ENCODE measurements at places on chromosomes 5 and 9. TPM values are rescaled to one million over a fixed set of nuclear protein-coding genes. Genes with fewer than 3 reads are reported as not detected.

GRCh38 chr5:68074633-68075032, 140.9 kb upstream of the PIK3R1 start:
- DNase-seq: no peak

- DNase-seq: no peak
Observed at GRCh38 chr9:129109952-129110739, 447 bp downstream of the CRAT start.

DNA sequence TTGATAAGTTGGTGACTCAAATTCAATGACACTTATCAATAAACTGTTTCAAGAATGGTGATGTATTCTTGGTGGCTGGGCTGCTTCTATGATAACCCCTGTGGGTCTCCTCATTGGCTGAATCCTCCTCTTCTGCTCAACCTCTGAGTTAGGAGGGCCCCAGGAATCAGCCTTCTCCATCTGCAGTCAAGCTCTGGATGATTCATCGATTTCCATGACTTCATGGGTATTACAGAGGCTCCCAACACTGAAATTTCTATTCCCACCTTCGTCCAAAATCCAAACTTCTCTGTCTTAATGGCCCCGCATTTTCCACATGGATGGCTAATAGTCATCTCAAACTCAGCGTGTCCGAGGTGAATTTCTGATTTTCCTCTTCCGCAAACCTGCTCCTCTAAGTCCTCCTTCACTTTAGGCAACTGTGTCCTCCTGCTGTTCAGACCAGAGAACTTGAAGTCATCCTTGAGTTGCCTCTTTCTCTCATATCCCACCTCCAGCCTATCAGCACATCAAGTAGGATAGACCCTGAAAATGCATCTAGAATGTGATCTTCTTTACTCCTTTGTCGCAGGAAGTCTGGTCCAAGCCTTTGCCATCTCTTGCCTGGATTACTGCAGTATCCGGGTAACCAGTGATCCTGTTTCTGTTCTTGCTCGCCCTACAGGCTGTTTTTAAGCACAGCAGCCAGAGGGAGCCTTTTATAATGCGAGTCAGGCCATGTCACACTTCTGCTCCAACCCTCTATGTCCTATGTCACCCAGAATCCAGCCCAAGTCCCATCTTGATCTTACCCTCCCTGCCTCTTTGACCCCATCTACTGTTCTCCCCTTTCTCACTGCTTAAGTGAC, 41.4 kb upstream of the IL7R start:
- DNase-seq: no peak

GRCh38 chr5:79842006-79842881, 148.8 kb downstream of the MTX3 start:
- DNase-seq: no peak

The COL23A1 gene
- total RNA-seq: 1.5 TPM

The FBP2 gene
- 0.38 TPM for total RNA-seq

The KLHL3 gene
- 3.3 TPM for total RNA-seq

- no peak for DNase-seq
Observed at GRCh38 chr5:132528021-132528420, 15.3 kb downstream of the IL5 start.

DNA sequence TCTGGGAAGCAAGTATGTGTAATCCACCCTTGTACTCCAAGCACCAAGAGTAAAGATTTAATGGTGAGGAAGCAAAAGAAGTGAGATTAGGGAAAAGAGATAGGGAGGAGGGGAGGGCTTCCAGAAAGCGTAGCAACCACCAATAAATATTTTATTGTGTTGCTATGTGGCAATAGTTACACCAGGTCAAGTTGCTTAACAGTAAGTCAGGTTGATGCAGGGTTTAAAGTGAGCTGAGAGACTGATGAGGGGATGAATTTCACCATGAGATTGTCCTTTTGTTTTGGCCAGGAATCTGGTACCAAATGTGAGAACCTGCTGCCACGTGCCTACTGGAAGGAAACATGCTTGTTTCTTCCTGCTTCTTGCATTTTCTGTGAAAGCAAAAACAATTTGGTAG, 62.7 kb downstream of the PCSK5 start:
- no peak for DNase-seq

The LTC4S gene
- total RNA-seq: 4.7 TPM

DNA sequence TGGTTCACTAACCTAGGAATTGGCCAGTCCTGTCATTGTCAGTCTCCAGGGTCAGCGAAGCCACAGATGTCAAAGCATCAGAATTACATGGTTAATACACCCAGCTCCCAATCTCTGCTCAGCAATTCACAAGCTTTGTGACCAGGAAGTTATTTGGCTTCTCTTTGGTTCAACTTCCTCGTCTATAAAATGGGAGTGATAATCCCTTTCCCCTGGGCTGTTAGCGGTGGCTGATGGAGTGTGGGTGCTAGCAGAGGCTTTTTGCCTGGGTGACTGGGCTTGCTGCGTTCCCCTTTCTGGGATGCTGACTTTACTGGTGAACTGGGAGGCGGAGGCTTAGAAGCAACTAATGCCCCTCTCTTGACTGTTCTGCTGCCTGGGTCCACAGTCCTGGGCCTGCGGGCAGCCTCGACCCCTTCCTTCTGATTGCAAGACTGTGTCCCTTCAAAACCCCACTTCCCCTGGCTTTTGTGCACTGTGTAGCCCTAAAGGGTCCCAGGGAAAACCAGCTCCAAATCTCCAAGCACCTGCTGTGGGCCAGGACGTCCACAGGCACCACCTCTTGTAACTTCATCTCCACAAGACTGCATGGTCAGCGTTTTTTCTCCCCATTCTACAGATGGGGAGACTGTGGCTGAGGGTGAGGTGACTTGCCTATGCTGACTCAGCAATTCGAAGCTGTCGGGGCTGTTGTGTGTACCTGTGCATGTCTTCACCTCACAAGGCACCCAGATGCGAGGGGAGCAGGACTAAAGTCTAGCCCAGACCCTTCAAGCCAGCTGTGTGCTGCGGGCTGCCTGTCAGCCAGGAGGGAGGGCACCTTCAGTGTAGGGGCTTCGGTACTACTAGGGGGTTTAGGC, 45.2 kb upstream of the NEURL1B start:
- no peak for DNase-seq

DNA sequence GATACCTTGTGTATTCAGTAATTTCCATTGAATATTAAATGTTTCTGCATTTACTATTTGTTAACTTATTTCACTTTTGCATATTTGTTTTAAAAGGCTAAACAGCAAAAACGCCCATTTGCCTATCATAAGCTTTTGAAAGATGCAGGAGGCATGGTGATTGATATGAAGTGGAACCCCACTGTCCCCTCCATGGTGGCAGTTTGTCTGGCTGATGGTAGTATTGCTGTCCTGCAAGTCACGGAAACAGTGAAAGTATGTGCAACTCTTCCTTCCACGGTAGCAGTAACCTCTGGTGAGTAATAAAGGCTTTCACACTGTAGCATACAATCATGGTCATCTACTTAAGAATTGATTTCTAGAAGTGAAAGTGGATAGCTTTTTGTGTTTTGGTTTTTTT, 3.8 kb downstream of the NUP214 start:
- no peak for DNase-seq

DNA sequence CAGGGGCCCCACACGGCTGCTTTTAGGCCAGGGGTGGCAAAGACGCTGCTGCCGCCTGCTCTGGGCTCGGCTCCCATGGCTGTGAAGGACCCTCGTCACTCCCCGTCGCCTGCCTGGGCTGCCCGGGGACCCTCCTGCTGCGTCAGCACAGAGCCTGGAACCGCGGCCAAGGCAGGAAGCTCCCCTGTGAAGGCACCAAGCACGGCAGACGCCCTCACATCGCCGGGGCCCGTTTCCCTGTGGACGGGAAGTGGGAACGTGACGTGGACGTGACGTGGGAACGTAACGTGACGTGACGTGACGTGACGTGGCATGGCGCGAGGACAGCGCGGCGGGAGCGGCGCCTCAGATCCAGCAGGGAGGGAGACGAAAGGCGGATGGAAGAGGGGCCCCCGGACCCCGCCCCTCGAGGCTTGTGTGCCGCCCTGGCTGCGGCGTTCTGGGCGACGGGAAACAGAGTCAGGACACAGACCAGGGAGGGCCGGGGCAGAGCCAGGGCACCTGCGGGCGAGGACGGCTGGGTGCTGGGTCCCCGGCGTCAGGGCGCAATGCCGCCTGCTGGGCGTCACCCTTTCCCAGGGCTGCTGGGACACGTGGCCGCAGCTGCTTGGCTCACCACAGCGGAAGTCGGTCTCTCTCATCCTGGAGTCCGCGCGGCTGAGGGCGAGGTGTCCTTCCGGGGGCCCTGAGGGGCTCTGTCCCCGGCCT, 53.1 kb downstream of the MRPL36 start:
- DNase-seq: no peak

The PDGFRB gene
- 13.6 TPM for total RNA-seq

DNA sequence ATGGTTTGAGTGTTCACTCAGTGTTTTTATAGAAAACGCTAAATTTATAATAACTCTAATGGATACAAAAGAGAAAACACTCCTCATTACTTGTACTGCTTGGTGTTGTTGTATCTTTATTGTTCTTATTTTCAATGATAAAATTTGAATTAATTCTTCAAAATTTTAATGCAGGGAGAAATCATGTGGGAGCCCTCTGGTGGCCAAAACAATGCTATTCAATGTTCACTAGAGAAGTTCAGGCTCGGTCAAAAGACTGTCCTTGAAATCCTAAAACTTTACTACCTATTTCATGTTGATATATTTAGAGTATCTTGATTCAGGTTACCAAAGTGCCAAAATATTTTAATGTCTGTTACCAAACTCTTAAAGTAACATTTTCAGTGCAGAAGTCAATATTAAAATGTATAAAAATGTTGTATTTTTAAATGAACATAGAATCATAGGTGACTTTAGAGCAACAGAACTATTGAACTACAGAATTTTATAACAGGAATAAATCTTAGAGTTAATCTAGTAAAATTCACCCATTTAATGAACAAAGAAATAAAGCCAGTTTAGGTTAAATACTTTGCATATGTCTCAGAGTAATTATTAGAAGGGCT, 1259.8 kb downstream of the PTPRD start:
- no peak for DNase-seq

The CCDC127 gene
- 4.2 TPM for total RNA-seq

DNA sequence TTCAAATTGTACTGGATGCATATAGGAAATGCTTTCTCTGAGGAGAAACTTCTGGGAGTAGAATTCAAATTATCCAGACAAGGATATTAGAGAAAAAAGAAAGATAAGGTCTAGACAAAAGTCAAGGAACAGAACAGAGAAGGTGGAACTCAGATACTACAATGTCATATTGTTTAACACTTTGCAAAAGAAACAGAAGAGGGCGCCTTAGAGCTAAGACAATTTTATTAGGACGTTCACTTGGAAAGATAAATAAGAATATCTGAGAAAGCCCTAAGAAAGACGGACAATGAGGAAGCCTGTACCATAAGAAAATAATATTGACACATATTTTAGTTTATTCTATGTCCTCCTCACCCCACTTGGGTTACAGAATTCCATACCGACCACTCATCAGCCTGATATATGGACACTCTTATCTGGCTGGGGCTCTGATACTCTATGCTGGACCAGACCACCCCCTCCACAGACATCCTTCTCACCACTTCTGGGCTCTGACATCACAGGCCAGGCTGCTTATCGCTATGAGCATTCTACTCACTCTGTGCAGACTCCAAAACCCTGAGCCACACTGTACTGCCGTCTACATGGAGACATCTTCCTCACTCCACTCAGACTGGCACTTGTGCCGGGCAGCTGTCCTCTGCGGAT, 9.1 kb upstream of the AK3 start:
- DNase-seq: no peak

The TPPP gene
- 5.5 TPM for total RNA-seq

GRCh38 chr5:34656700-34657273, 659 bp downstream of the RAI14 start:
- no peak for DNase-seq
